ENCODE measurements at places on chromosomes 6 and 20. TPM values are rescaled to one million over a fixed set of nuclear protein-coding genes. Genes with fewer than 3 reads are reported as not detected.

Gene MAPK14
- total RNA-seq, result 31.6 TPM

DNA sequence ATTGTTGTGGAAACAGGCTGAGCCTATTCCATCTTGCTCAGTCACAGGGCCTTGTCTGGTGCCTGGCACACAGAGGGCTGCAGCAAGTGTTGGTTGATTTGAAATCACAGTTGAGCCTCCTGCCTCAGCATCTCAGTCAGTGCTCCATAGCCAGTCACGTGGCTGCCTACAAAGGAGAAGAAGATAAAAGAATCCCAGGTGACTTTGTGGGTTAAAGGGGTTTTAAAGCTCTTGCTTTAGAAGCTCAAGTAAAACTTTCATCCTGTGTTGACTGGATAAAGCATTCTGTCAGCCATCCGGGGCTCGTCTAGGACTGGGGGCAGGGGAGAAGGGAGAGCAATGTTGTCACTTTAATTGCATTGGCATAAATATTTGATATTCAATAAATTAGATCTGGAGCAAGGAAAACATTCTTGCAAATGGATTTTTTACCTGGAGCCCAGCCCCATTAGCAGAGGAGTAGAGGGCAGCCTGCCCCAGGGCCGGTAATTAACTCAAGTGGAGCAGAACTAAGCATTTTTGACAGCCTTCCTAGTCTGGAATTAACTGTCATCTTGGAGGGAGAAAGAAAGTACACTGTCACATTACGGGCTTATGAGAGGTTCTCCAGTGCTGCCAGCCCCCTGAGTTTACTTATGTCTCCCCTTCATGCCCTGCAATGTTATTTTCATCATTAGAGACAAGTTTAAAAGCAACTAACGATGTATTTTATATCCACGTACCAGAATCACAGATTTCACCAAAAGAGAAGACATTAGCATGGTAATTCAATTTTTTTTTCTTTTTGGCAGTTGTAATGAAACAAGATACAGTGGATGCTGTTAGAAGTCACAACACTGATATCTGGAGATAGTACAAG is 71.7 kb upstream of the GTSF1L start:
- DNase-seq, result no peak

GRCh38 chr6:89058627-89059026 is 21.9 kb upstream of the PNRC1 start:
- DNase-seq, result no peak

DNA sequence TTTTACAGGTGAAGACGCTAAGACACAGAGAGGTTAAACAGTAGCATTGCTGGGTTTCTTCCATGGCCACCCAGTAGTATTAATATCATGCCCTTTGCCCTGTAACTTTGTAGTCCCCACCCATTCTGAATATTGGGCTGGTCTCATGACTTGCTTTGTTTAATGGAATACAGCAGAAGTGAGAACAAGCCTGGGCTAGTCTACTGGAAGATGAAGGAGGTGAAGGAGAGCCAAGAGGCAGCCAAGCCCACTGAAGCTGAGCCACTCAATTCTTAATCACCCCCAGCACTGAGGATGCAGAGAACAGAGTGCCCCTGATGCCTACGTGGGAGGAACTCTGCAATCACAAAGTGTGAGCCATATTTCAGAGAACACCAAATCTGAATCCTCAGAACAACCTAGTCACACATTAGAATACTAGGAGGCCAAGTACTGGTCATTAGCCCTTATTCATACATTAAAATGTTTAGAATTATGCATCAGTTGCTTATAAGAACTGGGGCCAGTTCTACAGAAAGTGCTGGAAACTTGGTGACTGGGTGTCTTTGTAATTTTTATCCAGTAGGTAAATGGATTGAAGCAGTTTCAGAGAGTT is 270.1 kb upstream of the PRND start:
- DNase-seq, result no peak

GRCh38 chr20:17867131-17867925 is 101.3 kb downstream of the SNX5 start:
- no peak for DNase-seq
